Activated naive CD4-positive, alpha-beta T cell treated with anti-CD3 and anti-CD28 coated beads, Interleukin-2, amount 50 U/mL, for 16 hours (primary cell): ENCODE measurements at places on chromosomes 2 and 18.

GRCh38 chr2:159996792-159997546 is 65.4 kb downstream of the PLA2R1 start:
- no peak for DNase-seq

GRCh38 chr18:32906506-32907310 is 133.9 kb upstream of the KLHL14 start:
- no peak for DNase-seq

DNA sequence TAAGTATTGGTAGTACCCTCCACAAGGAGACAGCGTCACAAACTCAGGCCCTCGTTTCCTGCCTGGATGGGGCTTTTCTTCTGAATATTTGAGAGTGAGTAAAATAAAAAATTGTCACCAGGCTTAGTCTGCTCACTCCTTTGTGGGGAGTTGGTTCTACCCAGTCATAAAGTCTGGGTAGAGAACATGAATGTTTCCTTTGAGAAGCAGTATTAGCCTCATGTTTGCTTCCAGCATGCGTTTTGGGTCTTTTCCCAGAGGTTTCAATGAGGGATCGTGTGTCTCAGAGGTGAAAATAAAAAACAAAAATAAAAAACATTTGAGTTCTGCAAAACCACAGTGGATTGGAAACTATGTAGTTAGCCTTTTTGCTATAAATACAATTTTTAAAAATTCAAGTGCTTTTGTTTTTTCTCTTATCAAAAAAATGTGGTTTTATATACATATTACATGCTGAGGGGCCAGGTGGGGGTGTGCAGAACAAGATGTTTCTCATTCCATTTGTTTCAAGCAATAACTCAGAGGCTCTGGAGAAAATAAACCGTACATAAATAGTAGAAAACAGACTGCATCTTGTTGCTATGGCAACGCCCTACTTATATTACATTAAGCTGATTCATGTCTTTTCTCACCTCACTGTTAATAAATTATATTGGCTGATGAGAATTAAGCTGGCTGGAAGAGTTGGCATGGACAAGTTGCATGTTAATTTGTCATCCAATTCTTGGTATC is 225.4 kb upstream of the FBXO11 start:
- DNase-seq: no peak

- DNase-seq: no peak
Measured at GRCh38 chr2:85998071-85998991, 107.4 kb downstream of the POLR1A start.

DNA sequence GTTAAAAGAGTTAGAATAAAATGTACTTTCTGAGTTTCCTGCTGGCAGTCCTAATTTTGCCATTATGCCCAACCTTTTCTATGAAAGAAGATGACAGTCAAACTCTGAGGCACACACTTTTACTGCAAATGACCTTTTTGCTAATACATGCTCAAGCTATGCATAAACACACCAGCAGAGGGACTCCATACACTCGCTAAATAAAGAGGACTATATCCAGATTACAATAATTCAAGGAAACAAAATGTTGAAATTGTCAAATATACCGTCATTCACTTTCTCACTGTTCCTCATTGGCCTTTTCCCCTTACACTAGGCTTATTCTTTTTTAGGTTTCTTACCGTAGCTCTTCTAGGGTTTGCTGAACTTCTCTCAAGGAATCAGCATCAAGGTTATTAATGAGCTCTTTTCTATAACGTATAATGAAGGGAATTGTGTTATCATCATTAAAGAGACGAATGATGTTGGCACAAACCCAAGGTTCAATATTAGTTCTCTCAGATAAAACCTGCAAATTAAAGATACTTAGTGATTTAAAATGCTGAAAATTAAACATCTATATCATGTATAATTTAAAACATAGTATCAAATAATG is 25.7 kb downstream of the SRBD1 start:
- no peak for DNase-seq

- no peak for DNase-seq
Measured at GRCh38 chr2:149466635-149467034, 120.9 kb downstream of the MMADHC start.

DNA sequence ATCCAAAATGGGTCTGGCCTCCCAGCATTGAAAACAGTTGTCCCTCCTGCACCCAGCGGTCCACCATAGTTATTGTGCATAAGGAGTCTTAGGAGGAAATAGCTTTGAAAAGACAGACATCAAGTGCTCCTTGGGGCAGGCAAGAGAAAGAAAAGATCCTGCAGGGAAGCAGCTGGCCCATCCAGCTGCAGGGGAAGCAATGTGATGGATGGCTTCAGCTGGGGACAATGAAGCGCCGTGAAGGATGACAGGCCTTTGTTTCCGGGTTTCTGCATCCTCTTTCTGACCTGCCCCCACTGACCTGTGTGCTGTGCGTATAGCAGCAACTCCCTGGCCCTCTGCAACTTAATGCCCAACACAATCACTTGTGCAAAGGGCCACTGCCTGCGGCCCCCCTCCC is 142.9 kb upstream of the NCKAP5 start:
- DNase-seq: no peak

DNA sequence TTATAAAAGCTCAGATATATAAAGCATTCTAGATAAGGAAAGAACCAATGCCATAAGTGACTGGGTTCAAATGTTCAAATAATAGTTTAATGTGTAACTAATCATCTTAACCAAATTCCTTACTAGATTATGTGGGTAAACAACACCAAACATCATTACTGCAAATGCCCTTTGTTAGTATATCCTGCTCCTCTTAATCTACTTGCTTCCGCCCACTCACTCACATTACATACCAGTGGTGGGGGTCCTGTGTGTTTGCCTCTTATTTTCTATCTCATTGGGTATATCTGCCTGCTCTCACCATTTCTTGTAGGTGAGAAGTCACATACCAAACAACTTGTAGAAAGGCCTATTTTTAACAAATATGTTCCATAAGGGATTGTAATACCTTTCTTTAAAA is 562.1 kb downstream of the NRXN1 start:
- no peak for DNase-seq

GRCh38 chr2:7774481-7774880 is 857.3 kb downstream of the RNF144A start:
- no peak for DNase-seq

GRCh38 chr2:99735753-99736152 is 245.9 kb upstream of the REV1 start:
- DNase-seq: no peak

- peak; percentile 13 for DNase-seq
Measured at GRCh38 chr2:160062292-160063005, at the start of gene PLA2R1. Gene PLA2R1 (minus strand): TSS chr2:160062615. CDS start chr2:160062403, 212 bp downstream.

GRCh38 chr2:96537066-96537733 is 648 bp downstream of the ARID5A start:
- peak; percentile 78 for DNase-seq

- DNase-seq: no peak
Measured at GRCh38 chr18:13447621-13448334, 229.2 kb downstream of the LDLRAD4 start.

DNA sequence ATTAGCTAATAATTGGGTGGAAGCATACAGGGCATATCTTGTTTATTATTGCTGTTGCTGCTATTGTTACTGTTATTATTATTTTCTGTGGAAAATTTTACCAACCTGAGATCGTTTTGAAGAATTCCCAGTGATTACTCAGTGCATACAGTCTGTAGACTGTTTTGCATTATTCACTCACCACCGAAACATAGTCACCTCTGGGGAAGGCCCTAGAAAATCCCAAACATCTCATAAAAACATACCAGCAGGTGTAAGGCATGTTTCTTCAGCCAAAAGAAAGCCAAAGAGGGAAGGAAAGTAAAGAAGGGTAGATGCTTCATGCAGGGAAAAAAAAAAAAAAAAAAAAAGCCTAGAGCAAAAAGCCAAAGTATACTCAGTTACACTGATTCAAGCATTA is 647.7 kb downstream of the BCL11A start:
- no peak for DNase-seq

DNA sequence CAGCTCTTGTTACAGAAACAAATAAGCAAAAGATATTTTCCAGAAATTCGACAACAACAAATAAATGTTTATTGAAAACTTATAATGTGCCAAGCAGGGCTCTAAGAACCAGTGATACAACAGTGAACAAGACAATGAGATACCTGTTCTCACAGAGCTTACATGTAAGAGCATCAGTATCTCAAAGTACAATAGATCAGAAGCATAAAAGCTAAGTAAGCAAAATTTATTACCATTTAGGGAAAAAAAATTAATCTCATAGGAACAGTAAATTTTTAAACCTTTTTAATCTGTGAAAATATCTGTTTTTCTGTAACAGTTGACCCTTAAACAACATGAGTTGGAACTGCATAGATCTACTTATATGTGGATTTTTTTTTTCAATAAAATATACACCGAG is 20.9 kb downstream of the ROCK1 start:
- no peak for DNase-seq

DNA sequence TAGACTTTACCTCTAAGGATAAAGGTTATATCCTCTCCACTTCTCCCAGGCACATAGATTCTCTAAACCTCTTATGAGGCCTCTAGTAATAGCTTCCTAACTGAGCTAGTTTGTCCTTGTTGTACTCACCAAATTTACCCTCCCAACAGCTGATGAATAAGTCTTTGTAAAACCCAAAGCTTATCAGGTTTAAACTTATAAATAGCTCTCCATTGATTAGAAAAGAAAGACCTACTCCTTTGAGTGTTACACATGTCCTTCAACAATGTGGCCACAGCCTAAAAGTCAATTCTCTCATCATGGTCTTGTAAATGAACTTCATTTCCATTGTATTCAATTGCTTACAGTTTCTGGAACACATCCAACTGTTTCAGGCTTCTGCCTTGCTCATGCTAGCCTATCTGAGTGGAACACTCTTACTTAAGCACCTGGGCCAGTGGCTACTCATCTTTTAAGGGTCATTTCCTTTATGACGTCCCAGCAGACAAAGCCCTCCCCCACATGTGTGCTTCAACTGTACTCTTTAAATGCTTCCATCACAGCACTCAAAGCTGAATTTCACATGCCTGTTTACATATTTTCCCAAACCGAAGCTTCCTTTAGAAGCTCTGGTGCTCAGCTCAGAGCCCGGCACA is 131.6 kb downstream of the CDH2 start:
- DNase-seq: no peak

GRCh38 chr2:132863961-132864360 is 194.0 kb upstream of the LYPD1 start:
- no peak for DNase-seq

- no peak for DNase-seq
Measured at GRCh38 chr2:40177366-40177765, 274.5 kb downstream of the SLC8A1 start.

GRCh38 chr18:55054021-55054990 is 95.0 kb upstream of the CCDC68 start:
- no peak for DNase-seq

GRCh38 chr2:207224791-207225482 is 59.2 kb upstream of the KLF7 start:
- peak; percentile 49 for DNase-seq

DNA sequence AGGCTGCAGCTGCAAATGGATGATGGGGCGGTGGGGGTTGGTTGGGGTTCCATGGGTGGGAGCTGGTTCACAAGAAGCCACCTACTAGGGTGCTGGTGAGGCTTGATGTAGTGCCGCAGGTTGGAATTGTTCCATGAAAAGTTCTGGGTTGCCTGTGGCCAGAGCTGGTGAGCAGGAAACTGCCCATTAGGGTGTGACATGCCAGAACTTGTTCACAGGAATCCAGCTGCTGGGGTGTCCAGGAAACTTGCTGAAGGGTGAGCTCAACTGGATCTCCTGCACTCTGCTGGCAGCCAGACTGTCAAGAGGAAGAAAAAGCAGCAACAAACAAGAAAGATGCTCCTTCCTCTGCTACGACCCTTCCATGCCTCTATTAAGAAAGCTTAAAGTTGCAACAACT is 48.8 kb downstream of the MAP3K20 start:
- DNase-seq: no peak

GRCh38 chr2:239113171-239113570 is 265.3 kb downstream of the TWIST2 start:
- no peak for DNase-seq

DNA sequence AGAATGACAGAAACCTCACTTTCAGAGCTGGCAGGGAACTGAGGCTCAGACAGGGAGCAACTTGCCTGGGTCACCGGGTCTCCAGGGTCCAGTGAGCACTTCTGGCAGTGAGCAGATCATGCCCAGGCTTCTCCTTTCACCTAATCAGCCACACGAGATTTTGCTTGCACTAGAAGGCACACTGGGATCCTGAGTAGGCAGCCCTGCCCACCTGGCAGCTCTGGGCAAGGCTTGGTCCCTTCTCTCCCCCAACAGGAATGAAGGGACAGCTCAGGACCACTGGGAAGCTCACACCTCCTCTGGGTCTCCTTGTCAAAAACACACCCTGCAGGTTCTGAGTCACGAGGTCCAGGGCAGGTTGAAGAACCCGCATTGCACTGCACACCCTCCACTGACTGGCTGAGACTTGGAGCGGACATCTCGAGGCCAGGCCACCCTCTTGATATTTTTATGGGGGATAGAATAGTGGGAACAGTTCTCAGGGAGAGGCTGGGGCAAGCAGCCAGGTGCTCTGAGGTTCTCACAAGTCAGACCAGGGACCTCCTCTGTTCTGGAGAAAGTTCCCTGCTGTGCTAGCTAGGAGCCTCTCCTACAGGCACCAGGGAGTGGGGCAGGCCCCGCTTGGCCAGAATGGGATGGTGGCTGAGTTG is 5.7 kb downstream of the MAL start:
- no peak for DNase-seq

DNA sequence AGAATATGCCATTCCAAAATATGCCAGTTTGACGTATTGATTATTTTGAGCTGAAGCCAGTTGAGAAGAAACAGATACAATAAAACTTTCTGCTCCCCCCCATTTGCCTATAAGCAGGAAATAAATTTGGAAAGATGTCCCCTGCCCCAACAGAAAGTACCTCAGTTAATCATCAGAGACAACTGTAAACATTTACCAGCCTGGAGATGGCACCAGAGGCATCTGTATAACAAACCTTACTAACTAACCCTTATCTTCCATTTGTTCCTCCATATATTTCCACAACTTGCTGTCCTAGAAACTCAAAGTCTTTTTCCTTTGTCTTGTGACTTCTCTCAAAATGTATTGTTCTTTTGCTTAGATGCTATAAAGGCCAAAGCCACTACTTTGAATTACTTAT is 93.8 kb downstream of the AKAIN1 start:
- DNase-seq: no peak

DNA sequence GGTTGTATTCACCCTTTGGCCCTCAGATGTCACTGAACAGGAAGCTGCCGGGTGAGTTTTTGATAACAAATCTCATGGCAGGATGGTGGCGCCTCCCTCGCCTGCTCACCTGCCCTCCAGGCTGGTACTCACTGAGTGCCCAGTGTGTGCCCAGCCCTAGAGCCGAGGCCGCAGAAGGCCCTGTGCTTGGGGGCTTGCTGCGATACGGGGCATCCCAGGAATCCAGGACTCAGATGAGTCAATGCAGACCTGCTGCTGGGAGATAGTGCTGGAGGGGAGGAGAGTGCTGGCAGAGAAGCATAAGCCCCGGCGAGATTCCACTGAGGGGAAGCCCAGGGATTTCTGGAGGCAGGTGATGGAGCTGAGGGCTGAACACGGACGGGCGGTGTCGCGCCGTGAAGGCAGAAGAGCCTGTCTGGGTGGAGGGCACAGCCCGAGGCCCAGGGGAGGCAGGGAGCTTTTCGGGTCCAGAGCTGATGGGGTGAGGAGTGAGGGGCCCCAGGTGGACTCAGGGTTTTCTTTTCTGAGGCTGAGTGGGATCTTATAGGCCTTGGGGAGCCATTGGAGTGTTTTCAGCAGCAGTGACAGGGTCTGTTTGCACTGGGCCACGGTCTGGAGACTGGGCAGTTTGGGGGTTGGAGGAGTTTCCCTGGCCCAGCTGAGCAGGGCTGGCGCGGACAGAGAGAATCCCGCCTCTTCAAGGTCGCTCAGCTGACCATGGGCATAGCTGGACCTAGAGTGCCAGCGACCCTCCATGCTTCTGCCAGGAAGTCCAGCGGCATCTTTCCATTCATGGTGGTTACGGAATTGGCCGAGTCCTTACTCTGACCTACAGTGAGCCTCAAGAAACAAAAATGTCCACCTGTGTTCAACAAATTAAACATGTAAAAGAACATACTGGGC is 35.5 kb downstream of the LDLRAD4 start:
- DNase-seq: no peak
